ENCODE measurements at places on chromosomes 3 and 15.

DNA sequence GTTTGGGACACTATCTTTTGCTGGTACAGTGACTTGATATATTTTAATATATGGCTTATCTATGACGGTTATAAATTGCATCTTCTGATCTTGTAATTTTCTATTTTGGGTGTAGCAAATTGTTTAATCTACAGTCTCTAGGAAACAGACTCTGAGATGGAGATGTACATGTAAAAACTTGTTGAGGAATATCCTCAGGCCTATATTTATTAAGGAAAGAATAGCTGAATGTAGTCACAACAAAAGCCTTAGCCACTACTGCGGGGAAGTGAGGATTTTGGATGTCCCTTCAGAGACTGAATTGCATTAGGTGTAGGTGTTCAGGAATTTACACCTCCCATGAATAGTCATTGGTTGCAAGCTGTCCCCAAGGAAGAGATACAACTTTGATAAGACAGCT, 13.8 kb upstream of the OR5K3 start:
- DNase-seq = no peak

DNA sequence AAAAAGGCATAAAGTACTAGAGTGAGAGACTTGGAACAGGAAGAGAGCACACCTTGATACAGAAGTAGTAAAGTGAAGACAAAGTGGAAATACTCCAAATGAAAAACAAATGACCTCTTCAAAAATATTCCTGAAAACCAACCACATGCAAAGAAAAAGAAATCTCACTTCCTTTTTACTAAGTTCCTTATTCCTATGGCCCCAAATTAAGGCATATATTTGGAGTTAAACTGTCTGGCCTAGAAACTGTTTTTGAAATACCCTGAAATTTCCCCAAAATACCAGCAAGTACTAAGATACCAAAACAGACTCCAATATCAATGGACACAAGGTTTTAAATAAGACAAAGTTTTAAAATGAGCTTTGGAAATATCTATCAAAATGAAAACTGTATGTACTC, 58.2 kb downstream of the ZNF148 start:
- no peak for DNase-seq

DNA sequence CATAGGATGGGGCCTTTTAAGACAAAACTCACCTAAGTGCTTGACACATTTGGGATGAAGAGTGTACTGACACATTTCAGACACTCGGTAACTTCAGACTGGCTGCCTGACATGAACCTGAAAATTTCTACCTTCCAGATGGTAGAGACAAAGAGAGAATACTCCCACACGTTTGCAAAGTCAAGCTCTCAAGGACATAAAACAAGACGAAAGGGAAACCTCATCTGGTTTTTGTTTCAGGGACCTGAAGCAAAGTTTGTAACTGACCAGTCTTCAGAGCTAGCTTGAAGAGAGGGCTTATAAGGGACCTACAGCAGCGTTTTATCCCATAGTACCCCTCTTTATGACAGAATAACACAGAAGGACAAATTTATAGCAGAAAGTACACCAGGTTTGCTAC, 41.9 kb downstream of the ZNF621 start:
- no peak for DNase-seq

DNA sequence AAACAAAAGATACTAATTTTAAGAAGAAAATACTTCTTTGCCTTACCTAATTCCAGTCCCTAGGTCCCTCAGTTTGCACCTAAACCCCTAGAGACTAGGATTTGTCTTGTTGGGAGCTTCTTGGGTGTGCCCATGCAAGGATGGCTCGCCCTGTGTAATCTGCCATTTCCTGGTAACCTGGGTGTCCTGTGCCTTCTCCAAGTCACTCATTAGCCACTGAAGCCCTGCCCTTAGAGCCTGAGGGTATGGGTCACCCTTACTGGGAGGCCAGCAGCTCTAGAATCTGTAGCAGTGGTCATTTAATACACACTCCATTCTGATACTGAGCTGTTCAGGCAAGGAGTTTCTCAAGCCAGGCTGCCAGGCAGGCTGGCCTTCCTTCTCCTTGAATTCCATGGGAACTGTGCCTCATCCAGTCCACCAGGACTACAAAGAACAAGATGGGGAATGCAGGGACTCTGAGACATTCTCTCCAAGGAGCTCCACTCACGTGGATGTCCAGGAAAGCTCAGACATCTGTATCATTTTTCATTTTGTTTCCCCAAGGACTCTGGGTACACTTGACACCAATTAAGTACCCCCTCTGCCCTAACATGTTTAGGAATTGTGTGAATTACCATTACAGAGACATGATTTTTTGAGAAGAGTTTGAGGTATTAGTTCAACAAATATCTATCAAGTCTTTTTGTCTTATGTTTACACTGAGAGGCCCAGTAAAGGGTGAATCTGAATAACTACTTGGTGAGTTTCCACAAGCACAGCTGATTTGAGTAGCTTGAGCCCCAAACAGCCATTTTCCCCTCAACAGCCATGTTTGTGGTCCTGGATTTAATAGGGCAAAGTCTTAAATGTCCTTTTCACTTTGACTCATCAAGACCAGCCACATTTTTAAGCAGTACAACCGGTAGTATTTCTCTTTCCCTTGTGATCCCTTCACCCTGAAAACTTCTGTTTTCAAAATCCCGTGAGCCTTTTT, 52.6 kb downstream of the ARNT2 start:
- DNase-seq = no peak

DNA sequence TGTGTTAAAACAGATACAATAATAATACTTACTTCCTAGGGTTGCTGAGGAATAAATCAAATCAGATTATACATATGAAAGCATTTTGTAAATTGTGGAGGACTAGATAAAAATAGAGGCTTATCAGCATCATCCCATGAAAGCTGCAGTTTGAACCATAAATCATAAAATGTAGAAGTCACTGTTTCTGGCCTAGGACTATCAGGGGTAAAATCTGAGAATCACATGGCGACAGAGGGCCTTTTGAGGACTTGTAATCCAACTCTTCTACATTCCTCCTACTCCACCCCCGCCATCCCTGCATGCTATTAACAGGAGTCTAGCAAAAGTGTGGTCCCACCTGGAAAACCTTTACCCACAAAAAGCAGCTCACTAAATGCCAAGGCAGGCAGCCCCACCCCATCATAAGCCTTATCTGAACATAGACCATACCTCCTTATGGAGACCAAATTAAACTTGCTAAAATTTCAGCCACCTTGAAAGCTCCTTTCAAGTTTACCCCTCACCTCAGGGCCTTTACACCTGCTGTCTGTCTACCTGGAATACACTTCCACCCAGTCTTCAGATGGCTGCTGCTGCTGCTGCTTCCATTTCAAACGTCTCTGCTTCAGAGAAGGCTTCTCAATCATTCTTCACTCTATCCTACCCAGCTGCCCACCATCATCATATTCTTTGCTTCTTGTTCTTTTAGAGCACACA, 11.5 kb downstream of the MB21D2 start:
- DNase-seq = no peak

DNA sequence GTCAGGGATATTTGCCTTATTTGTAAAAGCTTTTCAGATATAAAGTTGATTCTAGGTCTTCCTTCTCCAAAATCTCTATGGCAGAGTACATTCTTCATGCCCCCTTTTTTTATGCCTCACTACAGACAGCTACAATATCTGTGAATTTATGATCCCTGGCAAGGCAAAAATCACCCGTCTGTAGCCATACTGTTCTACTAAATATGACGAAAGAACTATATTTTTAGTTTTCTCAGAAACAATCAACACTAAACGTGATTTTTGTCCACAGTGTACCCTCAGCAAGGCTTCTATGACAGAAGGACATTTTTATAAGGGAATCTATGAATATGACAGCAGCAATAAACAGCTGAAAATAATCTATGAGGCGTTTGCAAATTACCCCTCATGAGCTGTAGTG, 12.7 kb downstream of the LRTM1 start:
- DNase-seq = no peak

- no peak for DNase-seq
Observed at GRCh38 chr3:64584179-64584578, 103.6 kb downstream of the ADAMTS9 start.

GRCh38 chr3:126098391-126098858, 14.5 kb upstream of the SLC41A3 start:
- no peak for DNase-seq

DNA sequence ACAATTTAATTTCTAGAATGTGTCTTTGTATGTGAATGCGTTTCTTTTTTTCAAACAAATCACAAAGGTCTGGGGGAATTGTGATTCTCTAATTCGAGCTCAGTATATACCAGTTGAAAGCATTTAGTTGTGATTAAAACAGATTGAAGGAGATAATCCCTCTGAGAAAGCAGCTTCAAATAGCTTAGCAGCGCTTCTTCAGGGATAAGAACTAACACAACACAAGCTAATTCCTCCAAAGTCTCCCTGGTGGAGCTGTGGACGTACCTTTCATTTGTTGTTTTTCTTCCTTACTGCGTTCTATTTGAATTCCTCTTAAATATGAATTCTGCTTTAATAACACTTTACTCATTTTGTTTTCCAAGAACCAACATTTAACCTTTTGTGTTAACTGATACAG, 286.7 kb downstream of the ROBO2 start:
- DNase-seq = no peak

DNA sequence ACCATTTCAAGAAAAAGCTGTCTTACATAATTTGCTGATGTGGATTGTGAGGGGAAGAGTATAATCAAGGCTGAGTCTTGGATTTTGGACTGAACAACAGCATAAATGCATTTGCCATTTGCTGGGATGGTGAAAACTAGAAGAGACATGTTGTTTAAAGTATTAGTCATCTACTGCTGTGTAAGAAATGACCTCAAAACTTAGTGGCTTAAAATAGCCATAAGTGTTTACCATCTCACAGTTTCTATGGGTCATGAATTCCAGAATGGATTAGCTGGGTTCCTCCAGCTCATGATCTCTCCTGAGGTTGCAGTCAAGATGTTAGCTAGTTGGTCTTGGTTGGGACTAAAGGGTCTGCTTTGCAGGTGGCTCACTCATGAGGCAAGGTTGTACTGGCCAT, 66.2 kb downstream of the SCN11A start:
- no peak for DNase-seq

GRCh38 chr15:35450492-35450891, 95.5 kb downstream of the DPH6 start:
- no peak for DNase-seq

All from GM19239 (cell line).